Thyroid gland (tissue), 4 donors: ENCODE measurements at places on chromosomes 12 and 14. TPM values are rescaled to one million over a fixed set of nuclear protein-coding genes. Genes with fewer than 3 reads are reported as not detected.

DNA sequence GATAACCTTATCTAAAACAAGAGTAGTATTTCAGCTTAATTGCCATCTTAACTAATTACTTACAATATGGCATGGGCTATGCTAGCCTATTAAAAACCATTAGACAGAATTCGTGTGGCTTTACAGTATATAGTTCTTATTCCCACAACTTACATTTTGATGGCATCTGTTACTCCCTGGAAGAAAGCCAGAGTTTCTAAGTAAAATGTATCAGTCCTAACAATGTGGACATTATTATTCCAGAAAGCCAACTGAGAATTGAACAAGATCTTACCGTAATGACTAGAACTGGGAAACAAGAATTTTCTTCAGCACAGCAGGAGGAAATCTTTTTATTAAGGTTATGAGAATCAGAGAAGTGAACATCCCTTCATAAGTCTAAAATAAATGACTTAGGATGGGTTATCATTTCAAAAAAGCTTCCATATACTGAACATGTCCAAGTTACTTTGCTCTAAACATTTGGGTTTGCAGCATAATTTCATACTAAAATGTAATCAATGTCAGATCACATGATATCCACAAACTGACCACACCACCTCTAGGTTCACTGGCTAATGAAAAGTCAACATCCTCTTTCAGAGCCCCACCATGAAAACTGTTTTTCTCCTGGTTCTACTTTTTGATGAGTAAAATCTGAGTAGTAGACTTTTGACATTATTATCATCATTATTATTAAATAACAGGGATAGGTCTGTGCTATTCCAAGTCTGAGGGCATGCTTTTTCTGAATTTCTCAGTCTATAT lies 179.7 kb downstream of the SSPN start:
- no peaks in the 10 kb centered on the region for H3K27me3 ChIP-seq
- no peak for DNase-seq
- no peaks in the 10 kb centered on the region for H3K4me1 ChIP-seq
- no peak overlapping the region for H3K27ac ChIP-seq
- no peak overlapping the region for H3K4me3 ChIP-seq

- no peaks in the 10 kb centered on the region for H3K4me1 ChIP-seq
- no peaks in the 10 kb centered on the region for H3K36me3 ChIP-seq
- H3K27ac ChIP-seq, result no peak overlapping the region
- no peaks in the 10 kb centered on the region for H3K27me3 ChIP-seq
- no peak overlapping the region for H3K4me3 ChIP-seq
Measured at GRCh38 chr14:28406196-28406595, 360.4 kb upstream of the FOXG1 start.

DNA sequence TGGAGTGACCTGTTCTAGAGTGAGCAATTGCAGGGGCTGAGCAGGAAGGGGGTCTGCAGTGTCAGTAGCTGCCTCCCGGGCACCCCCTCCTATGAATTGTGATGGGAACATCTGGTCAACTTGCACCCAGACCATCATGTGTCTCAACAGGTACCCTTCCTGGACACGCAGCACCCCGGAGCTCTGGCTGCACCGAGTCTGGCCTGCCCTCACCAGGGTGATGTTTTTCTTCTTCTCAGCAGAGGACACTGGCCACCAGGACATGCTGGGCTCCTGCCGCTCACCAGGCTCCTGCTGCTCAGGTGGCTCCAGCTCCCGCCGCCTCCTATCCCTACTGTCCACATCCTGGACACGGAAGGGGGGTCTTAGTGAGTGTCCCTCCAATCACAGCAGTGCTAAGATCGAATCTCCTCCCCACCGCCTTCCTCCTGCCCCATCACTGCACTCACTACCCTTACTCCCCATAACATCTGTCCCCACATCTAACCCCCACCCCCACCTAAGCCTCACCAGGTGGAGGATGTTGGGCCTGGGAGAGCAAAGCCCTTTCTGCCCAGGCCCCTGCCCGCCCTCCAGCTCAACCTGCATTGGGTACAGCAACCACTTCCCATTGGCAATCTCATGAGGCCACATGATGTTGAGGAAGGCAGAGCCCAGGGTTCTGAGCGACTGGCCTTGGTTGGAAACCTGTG lies 14.9 kb downstream of the ITGA7 start:
- H3K4me3 ChIP-seq, result no peak overlapping the region
- no peaks in the 10 kb centered on the region for H3K4me1 ChIP-seq
- DNase-seq, result no peak
- H3K27ac ChIP-seq, result no peak overlapping the region
- no peaks in the 10 kb centered on the region for H3K27me3 ChIP-seq
- H3K36me3 ChIP-seq, result no peaks in the 10 kb centered on the region

GRCh38 chr12:128814411-128815261 lies 9.1 kb downstream of the SLC15A4 start:
- no peaks in the 10 kb centered on the region for H3K27me3 ChIP-seq
- no peak overlapping the region for H3K27ac ChIP-seq
- H3K4me1 ChIP-seq, result peaks cover 22% of the 10 kb centered on the region
- no peak overlapping the region for H3K4me3 ChIP-seq
- DNase-seq, result no peak

- no peak overlapping the region for H3K27ac ChIP-seq
- no peak for DNase-seq
- H3K4me3 ChIP-seq, result no peak overlapping the region
- no peaks in the 10 kb centered on the region for H3K36me3 ChIP-seq
- peaks cover 53% of the 10 kb centered on the region for H3K4me1 ChIP-seq
- no peaks in the 10 kb centered on the region for H3K27me3 ChIP-seq
Measured at GRCh38 chr14:99819514-99819913, 26.3 kb downstream of the EML1 start.

DNA sequence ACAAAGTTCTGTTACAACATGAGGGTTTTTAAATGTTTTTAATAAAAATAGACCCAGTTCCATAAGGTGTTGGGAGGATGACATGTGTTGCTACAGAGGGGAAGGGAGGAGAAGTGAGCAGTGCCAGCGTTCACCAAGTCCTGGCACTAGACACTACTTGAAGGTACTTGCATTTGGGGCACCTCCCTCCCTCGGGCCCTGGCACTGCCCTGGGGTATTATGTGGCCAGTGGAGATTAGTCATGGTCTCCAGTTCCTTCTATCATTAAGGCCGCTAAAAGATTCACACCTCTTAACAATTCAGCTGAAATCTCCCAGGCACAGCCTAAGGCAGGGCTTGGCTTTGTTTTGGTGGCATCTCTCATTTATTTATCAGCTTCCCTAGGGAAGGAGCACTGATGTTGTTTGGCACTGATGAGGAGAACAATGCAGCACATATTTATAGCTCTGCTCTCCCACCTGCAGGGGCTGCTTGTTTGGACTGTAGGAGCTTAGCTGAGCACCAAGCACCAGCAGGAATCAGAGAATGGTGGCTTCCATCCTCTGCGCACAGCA lies 155.5 kb upstream of the NTF3 start:
- DNase-seq, result no peak
- H3K27ac ChIP-seq, result no peak overlapping the region
- no peaks in the 10 kb centered on the region for H3K4me1 ChIP-seq
- no peaks in the 10 kb centered on the region for H3K27me3 ChIP-seq
- H3K4me3 ChIP-seq, result no peak overlapping the region

- no peak overlapping the region for H3K4me3 ChIP-seq
- no peaks in the 10 kb centered on the region for H3K4me1 ChIP-seq
- DNase-seq, result no peak
- H3K36me3 ChIP-seq, result no peaks in the 10 kb centered on the region
Measured at GRCh38 chr14:79166171-79166570, 996.0 kb downstream of the NRXN3 start.

GRCh38 chr14:32932302-32932913 lies 6.3 kb upstream of the NPAS3 start:
- H3K36me3 ChIP-seq, result no peaks in the 10 kb centered on the region
- no peak for DNase-seq
- H3K27me3 ChIP-seq, result peaks cover 3% of the 10 kb centered on the region
- H3K4me3 ChIP-seq, result peak overlapping the region; percentile 39
- H3K27ac ChIP-seq, result no peak overlapping the region

- no peak for DNase-seq
- peaks cover 4% of the 10 kb centered on the region for H3K4me1 ChIP-seq
- no peak overlapping the region for H3K27ac ChIP-seq
- H3K36me3 ChIP-seq, result no peaks in the 10 kb centered on the region
- H3K4me3 ChIP-seq, result no peak overlapping the region
- no peaks in the 10 kb centered on the region for H3K27me3 ChIP-seq
Measured at GRCh38 chr12:40103043-40103442, 2.8 kb downstream of the SLC2A13 start.

GRCh38 chr12:7109572-7109920 lies 532 bp upstream of the C1RL start:
- H3K36me3 ChIP-seq, result no peaks in the 10 kb centered on the region
- no peaks in the 10 kb centered on the region for H3K27me3 ChIP-seq
- peaks cover 14% of the 10 kb centered on the region for H3K4me1 ChIP-seq
- no peak overlapping the region for H3K27ac ChIP-seq
- H3K4me3 ChIP-seq, result no peak overlapping the region

- no peaks in the 10 kb centered on the region for H3K36me3 ChIP-seq
- H3K27ac ChIP-seq, result no peak overlapping the region
- no peaks in the 10 kb centered on the region for H3K27me3 ChIP-seq
- H3K4me1 ChIP-seq, result no peaks in the 10 kb centered on the region
- H3K4me3 ChIP-seq, result no peak overlapping the region
Measured at GRCh38 chr12:113500782-113501311, 29.2 kb upstream of the LHX5 start.

DNA sequence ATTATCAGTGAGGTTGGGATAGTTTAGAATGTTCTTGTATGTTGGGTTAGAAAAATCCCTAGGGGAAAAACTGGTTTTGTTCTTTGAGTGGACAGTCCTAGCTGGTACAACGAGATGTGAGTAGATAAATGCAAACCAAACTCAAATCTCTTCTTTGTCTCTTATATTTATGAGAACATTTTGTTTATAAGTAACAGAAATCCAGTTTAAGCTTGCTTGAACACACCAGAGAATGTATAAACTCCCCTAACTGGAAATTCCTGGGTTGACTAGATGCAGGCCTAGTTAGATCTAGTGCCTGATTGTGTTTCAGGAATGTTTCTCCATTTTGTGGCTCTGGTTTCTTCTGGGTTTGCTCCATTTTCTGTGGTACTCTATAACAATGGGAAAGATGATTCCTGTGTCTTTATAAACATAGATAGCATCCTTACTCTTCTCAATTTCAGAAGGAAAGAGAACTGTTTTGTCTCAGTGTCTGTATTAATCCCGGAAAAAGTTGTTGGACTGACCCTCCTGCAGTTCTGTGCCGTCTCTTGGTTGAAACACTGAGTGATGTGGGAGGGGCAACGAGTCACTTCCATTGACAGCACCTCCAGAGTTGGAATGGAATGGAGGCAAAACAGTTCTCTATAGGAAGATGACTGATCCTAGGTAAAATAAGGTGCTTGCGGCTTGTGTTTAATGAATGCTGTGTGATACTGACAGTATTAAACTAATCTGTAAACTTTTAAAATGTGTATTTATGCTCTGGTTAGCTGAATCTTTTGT lies 244.8 kb downstream of the TMTC2 start:
- H3K4me3 ChIP-seq, result no peak overlapping the region
- no peaks in the 10 kb centered on the region for H3K4me1 ChIP-seq
- DNase-seq, result no peak
- H3K27ac ChIP-seq, result no peak overlapping the region
- no peaks in the 10 kb centered on the region for H3K27me3 ChIP-seq
- no peaks in the 10 kb centered on the region for H3K36me3 ChIP-seq

DNA sequence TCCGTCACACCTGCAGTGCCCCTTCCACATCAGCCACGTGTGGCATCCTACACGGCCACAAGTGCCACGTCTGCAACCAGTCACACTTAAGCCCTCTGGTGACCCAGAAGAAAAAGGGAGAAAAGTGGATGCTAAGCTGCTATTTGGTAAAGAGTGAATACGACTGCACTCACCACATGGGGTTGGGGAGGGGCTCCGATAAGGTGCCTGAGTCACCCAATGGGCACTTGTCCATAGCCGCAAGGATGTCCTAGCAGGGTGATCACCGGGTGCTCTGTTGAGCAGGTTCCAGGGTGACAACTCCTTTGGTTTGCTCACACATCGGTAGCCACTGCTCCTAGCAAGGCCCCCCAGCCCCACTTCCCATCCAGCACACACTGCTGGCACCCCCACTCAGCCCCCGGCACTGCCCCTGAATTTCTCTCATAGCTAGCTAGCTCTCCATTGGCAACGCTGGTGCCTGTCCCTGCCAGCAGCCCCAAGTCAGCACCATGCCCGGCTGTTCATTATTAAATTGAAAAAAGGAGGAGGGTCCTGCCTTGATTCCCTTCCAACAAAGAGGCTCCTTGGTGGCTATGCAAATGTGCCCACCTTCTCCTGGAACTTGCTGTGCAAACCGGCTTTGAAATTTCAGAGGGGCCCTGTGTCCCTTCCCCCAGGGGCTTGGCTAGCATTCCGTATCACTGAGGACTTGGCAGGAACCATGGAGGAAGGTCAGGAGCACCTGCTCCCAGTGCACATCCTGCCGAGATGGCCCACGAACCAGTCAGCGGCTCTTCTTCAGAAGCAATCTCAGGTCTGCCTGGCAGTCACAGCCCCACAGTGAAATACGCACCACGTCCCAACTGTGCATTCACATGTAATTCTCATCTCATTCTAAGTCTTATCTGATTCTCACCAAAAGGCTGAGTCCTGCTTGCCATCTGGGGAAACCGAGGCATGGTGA lies 227.7 kb upstream of the DIO3 start:
- H3K4me1 ChIP-seq, result no peaks in the 10 kb centered on the region
- no peak overlapping the region for H3K27ac ChIP-seq
- H3K36me3 ChIP-seq, result no peaks in the 10 kb centered on the region
- no peak for DNase-seq
- H3K4me3 ChIP-seq, result no peak overlapping the region
- H3K27me3 ChIP-seq, result no peaks in the 10 kb centered on the region

GRCh38 chr14:90522571-90523191 lies 125.9 kb downstream of the CALM1 start:
- no peaks in the 10 kb centered on the region for H3K36me3 ChIP-seq
- no peak overlapping the region for H3K4me3 ChIP-seq
- no peaks in the 10 kb centered on the region for H3K27me3 ChIP-seq
- DNase-seq, result peak; percentile 93
- peak overlapping the region; percentile 79 for H3K27ac ChIP-seq

DNA sequence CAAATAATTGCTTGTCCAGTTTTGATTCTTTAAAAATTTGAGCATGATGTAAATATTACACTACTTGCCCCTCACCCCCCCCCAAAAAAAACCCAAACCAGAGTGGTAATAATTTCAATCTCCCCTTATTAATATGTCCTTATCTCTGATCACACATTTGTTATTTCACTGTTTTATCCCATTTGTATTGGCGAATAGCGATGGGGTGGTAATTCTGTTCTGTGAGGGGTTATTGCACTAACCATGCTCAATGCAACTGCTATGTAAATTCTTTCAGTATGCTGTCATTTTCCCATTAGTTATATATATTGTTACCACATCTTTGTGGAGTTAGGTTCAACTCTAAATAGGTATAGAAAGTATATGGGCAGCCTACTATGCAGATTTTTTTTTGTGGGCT lies 1.1 kb downstream of the RIMKLB start:
- peak overlapping the region; percentile 100 for H3K4me3 ChIP-seq
- no peaks in the 10 kb centered on the region for H3K36me3 ChIP-seq
- peaks cover 53% of the 10 kb centered on the region for H3K4me1 ChIP-seq
- H3K27me3 ChIP-seq, result no peaks in the 10 kb centered on the region
- DNase-seq, result no peak

GRCh38 chr14:104932676-104933631 lies 8.3 kb downstream of the PLD4 start:
- no peak overlapping the region for H3K27ac ChIP-seq
- H3K27me3 ChIP-seq, result no peaks in the 10 kb centered on the region
- H3K4me3 ChIP-seq, result no peak overlapping the region
- peak; percentile 88 for DNase-seq
- H3K36me3 ChIP-seq, result no peaks in the 10 kb centered on the region

Gene CPNE6
- total RNA-seq, result not detected

Gene OR6C4
- total RNA-seq, result not detected

Gene C12orf60
- 0.67 TPM for total RNA-seq

Gene PTPRQ
- 23.1 TPM for total RNA-seq

Gene PGF
- 68.8 TPM for total RNA-seq

Gene B4GALNT3
- total RNA-seq, result 3.9 TPM

Gene BDKRB2
- total RNA-seq, result 9.9 TPM

Gene GPN3
- total RNA-seq, result 23.6 TPM
